ENCODE measurements at places on chromosomes 11 and 22. TPM values are rescaled to one million over a fixed set of nuclear protein-coding genes. Genes with fewer than 3 reads are reported as not detected.

The NELL1 gene
- not detected for total RNA-seq

The CD3D gene
- 10.4 TPM for total RNA-seq

The PRR33 gene
- not detected for total RNA-seq

The MAPK1 gene
- total RNA-seq, result 136 TPM

The YPEL1 gene
- total RNA-seq, result 1.7 TPM
